ENCODE measurements at places on chromosomes 12 and 14.

DNA sequence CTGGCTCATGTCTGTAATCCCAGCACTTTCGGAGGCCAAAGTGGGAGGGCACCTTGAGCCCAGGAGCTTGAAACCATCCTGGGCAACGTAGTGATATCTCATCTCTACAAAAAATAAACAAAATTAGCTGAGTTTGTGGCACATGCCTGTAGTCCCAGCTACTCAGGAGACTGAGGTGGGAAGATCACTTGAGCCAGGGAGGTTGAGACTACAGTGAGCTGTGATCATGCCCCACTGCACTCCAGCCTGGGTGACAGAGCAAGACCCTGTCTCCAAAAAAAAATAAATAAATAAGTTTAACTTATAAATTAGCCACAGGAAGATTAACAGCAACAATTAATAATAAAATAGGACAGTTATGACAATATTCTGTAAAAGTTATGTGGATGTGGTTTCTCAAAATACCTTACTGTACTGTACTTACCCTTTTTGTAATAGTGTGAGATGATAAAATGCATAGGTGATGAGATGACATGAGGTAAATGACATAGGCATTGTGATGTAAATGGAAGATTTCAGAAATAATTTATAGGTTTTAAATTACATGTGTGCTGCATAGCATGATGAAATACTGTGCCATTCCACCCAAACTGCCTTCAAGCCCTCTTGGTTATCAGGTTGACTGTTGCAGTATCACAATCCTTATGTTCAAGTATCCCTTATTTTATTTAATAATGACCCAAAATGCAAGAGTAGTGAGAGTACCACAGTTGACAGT, 22.0 kb downstream of the USP15 start:
- DNase-seq: no peak

- peak; percentile 19 for DNase-seq
These were observed 76.1 kb upstream of the HECTD1 start for GRCh38 chr14:31283578-31284252.

DNA sequence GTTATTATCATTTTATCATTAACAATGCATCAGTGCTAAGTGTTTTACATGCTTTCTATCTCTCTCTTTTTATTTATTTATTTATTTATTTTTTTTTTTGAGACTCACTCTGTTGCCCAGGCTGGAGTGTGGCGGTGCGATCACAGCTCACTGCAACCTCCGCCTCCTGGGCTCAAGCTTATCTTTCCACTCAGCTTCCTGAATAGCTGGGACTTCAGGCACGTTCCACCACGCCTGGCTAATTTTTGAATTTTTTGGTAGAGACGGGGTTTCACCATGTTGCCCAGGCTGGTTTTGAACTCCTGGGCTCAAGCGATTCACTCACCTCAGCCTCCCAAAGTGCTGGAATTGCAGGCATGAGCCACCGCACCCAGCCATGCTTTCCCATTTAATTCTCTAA, 3.9 kb upstream of the BTG1 start:
- DNase-seq: no peak

DNA sequence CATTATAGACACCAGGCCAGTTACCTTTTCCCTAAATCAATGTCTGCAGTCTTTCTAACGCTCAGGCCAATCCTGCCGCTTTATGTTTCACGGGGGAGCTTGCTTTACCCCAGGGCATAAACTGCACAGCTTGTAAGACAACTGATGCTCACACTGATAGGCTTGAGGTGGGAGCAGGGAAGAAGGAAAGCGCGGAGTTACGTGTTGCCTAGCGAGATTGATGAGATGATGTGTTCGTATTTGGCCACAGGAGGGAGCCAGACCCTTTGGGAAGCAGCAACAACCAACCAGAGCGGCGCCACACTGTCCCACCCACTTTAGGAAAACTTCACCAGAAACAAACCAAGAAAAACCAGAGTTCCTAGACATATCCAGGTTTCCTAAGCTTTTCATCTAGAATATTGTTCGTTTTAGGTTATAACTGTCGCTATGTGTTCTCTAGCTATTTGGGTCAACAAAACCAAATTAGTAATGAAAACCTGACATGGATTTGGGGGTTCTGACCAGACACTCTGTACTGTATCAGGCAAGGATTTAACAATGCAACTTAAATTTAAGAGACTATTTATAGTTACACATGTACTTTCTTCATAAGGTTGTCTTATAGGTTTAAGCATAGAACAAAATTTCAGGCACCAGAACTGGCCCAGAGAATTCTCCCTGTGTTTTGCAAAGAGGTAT, 2.4 kb downstream of the IL26 start:
- DNase-seq: peak; percentile 87

DNA sequence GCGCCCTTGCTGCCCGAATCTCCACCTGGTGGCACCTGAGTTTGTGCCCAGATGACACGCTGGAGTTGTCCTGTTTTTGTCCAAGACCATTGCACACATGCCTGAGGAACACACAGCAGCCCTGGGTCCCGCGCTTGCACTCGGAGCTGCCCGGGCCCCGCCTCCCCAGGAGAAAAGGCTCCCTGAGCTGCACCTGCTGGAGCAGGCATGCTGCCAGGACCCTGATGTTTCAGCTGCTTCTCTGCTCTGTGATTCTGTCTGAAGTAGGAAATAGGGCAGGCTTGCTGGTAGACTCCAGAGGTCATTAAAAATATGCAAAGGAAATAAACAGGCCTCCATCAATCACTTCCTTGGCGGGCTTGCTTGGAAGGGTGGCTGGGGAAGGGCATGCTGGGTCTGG, 271.6 kb downstream of the CACNA1C start:
- DNase-seq: no peak

- no peak for DNase-seq
These were observed 1.7 kb upstream of the ACOT2 start for GRCh38 chr14:73567358-73567757.
